MCF 10A (cell line): ENCODE measurements at places on chromosomes 6 and 20. TPM values are rescaled to one million over a fixed set of nuclear protein-coding genes. Genes with fewer than 3 reads are reported as not detected.

C6orf15 gene
- total RNA-seq: not detected in 2 replicates

- no peak for DNase-seq
Observed at GRCh38 chr6:95093154-95093553, 484.2 kb upstream of the MANEA start.

DNA sequence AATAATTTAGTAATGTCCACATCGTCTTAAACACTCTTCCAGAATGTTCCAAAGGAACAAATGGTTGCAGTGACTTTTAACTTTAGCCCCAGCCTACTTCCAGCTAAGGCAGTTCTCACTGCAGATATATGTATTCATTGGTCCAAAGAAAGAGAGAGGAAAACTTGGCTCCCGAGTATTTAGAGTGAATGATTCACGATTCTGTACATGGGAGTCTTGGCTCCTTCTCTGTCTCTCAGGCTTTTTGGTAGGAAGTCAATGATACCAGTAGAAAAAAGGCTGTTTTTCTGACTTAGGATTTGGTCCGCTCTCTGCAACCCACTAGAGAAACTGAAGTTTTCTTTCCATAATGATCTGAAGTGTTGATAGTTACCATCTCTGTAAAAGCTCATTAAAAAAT lies 38.6 kb downstream of the E2F3 start:
- no peak for DNase-seq

DNA sequence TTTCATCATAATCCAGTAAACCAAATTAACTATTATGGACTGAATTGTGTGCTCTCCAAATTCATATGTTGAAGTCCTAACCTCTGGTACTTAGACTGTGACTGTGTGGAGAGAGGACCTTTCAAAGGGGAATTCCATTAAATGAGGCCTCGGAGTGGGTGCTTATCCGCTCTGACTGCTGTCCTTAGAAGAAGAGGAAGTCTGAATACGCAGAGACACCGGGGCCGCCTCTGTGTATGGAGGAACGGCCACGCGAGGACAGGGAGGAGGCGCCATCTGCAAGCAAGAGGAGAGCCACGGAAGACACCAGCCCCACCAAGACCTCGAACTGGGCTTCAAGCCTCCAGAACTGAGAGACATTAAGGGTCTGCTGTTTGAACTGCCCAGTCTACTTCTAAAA lies 35.6 kb upstream of the RPS6KA2 start:
- DNase-seq: no peak

- peak; percentile 17 for DNase-seq
Observed at GRCh38 chr6:134080171-134080795, 27.9 kb upstream of the SLC2A12 start.

- DNase-seq: no peak
Observed at GRCh38 chr20:32446301-32447100, 88.4 kb downstream of the ASXL1 start.

- DNase-seq: no peak
Observed at GRCh38 chr6:122494665-122495272, 23.2 kb upstream of the SERINC1 start.

DNA sequence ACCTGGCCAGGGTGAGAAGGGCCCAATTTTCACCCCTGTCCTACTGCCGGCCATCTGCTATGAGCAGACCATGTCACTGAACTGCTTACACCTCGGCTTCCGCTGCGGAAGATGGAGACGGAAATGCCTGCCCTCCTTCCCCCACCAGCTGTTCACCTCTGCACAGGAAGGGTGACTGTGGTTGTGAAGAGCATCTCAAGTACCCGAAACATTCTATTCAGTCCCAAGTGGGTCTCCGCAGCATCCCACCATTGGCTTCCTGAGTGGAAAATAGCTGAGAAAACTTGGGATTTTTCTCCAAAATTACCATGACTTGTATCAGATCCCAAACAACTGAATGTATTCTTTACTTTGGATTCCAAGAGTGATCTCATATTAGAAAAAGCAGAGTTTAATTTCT lies 16.1 kb downstream of the DOK5 start:
- no peak for DNase-seq

DNA sequence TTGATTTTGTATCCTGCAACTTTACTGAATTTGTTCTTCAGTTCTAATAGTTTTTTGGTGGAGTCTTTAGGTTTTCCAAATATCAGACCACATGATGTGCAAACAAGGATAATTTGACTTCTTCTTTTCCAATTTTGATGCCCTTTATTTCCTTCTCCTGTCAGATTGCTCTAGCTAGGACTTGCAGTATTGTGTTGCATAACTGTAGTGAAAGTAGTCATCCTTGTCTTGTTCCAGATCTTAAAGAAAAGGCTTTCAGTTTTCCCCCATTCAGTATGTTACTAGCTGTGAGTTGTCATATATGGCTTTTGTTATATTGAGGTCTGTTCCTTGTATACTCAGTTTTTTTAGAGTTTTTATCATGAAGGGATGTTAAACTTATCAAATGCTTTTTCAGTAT lies 4.6 kb downstream of the MICB start:
- no peak for DNase-seq

MYL9 gene
- 4.3 and 7.9 TPM in 2 replicates for total RNA-seq

DNA sequence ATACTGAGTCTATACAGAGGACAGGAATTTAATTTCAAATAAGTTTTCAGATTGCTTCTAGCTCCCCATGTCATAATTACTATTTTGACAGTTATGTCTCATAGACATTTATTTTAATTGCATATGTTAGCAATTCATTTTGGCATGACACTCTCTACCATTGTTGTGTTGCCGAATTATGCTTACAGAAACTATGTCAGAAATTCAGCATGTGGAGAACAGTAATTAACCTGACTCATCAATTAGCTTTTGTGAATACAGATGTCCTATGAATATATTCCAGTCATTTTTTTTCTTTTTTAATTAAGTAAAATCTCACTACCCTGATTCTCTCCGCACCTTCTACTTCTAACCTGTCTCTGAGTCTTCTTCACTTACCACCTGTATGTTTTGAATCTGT lies 105.1 kb downstream of the NKAIN2 start:
- no peak for DNase-seq

CCN2 gene
- 10.9 and 49.4 TPM in 2 replicates for total RNA-seq

- no peak for DNase-seq
Observed at GRCh38 chr6:106788761-106789160, 159.4 kb downstream of the QRSL1 start.

GRCh38 chr20:62557462-62557861 lies 81.7 kb upstream of the GATA5 start:
- DNase-seq: peak; percentile 21

GRCh38 chr20:37856932-37857660 lies 45.8 kb upstream of the VSTM2L start:
- no peak for DNase-seq

DNA sequence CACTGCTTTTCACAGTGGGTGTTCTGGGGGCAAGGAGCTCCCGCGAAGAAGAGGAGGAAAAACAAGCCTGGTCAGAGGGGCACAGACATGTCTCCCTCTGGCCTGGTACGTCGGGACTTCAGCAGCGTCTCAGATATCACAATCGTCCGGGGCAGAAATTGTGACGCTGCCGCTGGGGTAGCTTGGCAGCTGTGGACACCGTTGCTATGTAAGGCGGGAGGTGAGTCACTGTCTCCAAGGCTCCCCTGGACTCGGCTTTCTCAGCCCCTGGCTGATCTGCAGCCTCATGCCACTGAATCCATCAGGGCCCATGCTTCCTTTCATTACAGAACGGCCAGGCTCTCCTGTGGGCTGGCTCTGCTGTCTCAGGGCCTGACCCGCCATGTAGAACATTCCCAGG lies 98.7 kb downstream of the SULF2 start:
- DNase-seq: no peak

DNA sequence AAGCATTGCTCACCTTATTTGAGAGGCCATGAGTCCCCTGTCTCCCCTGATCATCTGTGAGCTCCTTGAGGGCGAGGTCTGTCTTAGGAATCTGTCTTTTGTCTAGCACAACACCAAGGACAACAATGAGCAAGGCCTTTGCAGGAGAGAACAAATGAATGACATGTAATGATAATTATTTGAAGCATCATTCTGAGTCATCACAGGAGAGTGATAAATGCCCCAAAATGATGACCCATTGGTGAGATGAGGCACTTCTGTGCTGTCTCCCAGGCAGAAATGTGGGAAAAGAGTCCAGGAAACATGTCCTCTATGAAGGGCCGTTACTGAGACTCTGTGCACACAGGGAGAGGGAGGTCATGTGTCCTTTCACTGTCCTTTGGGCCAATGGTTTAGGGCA lies 105.2 kb upstream of the LRFN2 start:
- DNase-seq: no peak

ACAT2 gene
- total RNA-seq: 13.4 and 46.0 TPM in 2 replicates

DNA sequence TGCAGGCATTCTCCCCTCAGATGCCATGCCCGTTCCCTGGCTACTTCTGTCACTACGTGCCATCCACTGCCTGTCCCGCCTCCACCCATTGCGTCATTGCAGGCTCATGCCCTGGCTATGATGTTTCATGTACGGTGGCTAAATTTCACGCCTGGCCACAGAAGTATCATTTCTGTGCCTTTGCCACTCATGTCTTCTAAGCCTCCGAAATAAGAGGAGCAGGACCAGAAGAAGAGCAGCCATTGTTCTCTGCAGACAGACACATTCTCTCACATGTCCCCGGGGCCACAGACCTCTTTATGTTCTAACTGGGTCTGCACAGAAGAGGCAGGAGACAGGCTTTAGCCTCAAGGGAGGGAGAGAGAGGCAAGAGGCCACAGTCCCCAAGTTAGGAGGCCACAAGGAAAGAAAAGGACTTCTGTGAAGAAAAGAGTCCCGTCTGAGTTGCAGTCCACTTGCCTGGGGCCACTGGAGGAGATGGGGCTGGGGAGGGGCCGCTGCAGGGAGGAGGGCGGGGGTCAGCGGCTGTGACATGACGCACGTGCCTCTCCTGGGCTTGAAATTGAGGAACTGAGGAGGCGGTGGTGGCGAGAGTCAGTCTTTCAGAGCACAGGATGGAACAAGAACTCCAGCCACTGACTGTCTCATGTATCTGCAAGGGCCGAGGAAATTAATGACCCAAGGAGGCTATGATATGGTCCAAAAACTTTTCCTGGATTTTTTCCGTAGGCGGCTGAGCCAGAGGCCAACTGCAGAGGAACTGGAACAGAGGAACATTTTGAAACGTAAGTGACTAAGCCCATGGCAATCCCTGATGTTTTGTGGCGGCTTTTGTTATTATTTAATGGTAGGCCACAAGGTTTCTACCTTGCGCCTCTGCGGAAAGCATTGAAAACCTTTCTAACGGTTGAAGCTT lies 55.9 kb downstream of the TBC1D7 start:
- DNase-seq: no peak

DNA sequence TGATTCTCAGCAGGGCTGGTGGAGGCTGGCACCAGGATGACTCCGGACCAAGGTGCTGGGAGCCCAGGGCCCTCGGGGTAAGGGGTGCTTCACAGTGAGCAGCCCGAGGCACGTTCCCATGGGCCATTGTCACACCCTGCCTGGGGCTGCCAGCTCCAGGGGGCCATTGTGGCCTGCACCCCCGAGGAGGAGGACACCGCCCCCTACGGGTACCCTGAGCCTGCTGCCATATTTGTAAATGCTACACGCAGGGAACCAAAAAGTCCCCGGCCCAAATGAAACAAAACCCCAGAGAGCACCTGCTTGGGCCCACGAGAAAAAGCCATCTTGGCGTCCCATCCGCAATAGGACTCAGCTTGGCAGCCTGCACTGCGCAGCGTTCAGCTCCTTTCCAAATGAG lies 64.7 kb upstream of the GATA5 start:
- no peak for DNase-seq

DNA sequence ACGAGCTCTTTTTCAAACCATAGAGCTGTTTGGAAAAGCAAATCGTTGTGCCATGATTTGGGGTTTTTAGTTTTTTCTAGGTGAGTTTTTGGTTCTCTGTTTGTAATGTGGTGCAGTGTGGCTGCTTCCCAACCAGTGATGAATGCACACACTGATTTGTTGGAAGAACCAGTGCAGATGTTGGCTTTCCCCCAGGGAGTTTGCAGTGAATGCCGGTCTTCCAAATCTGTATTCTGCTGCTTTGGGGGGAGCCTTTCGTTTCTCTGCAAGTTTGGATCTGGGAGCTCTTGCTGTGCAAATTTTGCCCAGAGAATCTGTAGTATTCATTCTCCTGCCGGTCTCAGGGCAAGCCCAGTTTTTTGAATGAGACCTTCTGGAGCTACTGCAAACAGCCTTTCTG lies 14.5 kb downstream of the HECA start:
- no peak for DNase-seq

PPIL6 gene
- 3.9 and 6.5 TPM in 2 replicates for total RNA-seq

GFRAL gene
- not detected in 2 replicates for total RNA-seq

MPIG6B gene
- not detected in 2 replicates for total RNA-seq

- DNase-seq: no peak
Observed at GRCh38 chr6:16420715-16421461, 182.5 kb downstream of the GMPR start.

- DNase-seq: peak; percentile 94
Observed at GRCh38 chr20:6566821-6567220, 200.7 kb upstream of the BMP2 start.

ANGPT4 gene
- not detected in 2 replicates for total RNA-seq

CALHM6 gene
- not detected in 2 replicates for total RNA-seq

DNA sequence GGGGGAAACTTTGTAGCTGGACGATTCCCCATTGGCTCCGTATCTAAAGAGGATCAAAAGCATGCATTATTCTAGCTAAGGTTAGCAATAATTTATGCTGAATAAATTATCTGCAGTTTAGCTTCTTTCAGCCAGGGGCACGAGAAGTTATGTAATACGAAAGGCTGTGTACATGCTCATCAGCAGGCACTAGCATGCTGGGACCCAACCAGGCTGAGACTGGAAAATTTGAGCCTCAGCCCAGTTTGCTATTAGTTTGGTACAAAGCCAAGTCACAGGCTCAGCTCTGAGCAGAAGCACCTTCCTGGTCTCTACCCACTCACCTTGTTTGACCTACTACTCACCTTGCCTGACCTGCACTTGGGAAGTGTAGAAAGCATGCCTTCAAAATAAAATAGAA lies 328.1 kb upstream of the ARID1B start:
- peak; percentile 75 for DNase-seq

TGM2 gene
- total RNA-seq: 0.76 and 1.5 TPM in 2 replicates

FLRT3 gene
- total RNA-seq: 13.3 and 15.7 TPM in 2 replicates

GRCh38 chr6:3869632-3870527 lies 20.7 kb downstream of the FAM50B start:
- DNase-seq: no peak

- no peak for DNase-seq
Observed at GRCh38 chr6:93413190-93413589, 6.2 kb downstream of the EPHA7 start.
